Mesenteric fat pad (tissue), 1 donor: ENCODE measurements at places on chromosomes 2 and 18. TPM values are rescaled to one million over a fixed set of nuclear protein-coding genes. Genes with fewer than 3 reads are reported as not detected.

DNA sequence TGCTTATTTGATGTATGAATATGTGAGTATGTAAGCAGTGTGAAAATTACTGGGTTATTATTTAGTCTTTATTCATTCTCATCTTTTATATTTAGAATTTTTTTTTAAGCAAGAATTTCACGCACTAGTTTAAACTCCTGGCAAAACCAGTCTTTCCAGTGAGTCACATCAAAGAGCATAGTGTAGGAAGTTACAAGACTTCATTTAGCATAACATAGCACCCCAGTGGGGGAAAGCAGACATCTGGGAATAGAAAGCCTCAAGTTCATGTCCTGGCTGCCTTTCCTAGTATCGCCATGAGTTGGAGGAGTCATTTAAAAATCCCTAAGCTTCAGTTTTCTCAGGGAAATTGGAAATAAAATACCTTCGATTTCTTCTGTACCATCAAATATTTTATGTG is 408.3 kb downstream of the NUP35 start:
- DNase-seq: no peak

DNA sequence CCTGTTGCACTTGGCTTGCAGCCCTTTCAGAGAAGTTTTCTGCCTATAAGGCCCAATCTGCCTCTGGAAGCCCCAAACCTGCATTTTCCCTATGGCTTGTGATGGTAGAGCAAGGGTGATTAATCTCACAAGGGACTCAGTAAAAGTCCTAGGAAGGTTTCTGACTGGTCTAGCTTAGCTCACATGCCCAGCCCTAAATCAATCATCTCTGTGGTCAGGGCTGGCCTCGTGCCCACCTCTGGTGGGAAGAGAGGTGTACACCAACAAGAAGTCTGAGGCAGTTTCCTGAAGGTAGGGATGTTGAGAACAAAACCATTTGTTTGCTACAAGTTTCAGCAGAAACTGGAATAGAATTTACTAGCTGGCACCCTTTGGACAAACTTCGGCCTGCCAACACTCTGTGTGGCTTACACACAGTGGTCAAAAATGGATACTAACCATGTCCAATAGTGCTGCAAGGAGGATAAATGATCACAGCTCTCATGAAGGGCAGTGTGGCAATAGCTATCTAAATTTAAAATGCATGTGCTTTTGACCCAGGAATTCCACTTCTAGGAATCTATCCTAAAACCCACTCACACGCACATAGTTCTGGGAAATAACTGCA is 96.4 kb downstream of the EN1 start:
- no peak for DNase-seq

Gene GALNT3
- 1.1 TPM for total RNA-seq

Gene LRRTM4
- 0.55 TPM for total RNA-seq

Gene DSG2
- 32.9 TPM for total RNA-seq
